ENCODE measurements at places on chromosomes 7 and 10. TPM values are rescaled to one million over a fixed set of nuclear protein-coding genes. Genes with fewer than 3 reads are reported as not detected.
A peak's percentile ranks its signal among the peaks of the same experiment; 100 is the strongest.

DNA sequence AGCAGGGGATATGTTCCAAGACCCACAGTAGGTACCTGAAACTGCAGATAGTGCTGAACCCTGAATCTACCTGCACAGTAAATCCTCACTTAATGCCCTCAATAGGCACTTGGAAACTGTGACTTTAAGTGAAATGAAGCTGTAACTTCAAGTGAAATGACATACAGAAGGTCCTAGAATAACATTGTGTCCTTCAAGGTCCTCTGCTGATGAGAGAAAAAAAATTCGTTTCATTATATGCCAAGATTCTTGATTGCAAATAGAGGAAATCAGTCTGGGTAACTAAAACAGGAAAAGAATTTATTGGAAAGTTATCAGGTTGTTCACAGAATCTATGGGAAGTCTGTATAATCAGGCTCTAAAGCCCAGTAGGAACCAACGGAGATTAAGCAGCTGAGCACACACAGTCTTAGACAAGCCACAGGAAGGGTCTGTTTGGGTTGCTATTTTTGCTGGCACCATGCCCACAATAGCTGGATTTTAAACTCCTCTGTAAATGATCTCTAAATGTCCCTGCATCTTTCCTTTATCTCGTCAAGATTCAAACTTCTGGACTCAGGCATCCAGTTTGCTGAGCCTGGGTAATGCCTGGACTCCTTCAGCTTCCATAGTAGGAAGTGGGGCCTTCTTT, 57.5 kb downstream of the EXOC4 start:
- DNase-seq: no peak

DNA sequence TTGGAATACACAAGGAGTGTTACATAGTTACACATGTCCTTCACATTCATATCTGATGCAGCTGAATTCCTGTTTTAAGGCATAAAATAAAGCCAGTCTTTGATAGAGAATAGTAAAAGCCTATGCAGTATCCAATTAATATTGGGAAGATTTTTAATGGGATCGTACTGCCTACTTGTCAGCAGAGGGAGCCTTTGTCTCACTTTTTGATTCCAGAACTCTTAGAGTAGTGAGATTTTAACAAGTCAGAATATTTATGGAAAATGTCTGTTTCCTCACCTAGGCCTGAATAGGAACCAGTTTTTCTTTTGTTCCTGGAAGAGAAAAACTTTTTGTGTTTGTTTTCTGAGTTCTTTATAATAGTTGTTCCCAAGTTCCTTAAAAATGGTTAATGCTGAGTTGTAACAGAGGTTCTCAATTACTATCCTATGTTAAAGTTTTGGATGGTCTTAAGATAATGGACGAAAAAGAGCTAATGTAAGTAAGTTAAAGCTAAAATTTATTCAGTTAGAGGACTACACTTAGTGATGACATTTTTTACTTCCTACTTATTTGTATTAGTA, 114.0 kb downstream of the BBS9 start:
- DNase-seq: no peak

DNA sequence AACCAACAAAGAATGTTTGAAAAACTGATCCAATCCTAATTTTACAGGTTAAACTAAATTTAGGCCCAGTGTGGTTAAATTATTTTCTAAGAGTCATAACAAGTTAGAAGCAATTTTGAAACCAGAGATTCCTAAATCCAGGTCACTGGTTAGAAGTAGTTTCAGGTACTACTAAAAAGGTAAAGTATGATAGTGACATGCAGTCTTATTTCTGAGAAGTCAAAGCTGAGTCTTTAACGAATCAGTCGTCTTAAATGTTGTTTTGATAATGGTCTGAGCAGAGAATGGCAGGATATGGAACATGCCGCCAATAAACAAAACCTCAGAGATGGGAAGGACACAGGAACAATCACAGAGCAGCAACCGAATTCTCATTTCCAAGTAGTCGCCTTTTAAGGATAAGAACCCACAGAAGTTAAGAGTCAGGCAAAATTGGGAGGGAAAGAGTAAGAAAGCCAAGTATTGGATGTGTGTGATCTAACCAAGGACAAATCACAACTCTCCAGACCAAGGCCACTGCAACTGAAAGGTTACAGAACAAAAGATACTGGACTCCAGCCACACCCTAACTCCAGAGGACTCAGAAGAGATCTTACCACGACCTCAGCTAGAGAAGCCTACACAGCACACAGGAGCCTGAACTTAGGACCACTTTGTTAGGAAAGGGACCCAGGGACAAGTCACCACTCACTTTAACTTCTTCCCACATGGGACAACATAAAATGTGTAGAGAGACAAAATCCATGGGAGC, 19.7 kb downstream of the TMEM243 start:
- no peak for DNase-seq

DNA sequence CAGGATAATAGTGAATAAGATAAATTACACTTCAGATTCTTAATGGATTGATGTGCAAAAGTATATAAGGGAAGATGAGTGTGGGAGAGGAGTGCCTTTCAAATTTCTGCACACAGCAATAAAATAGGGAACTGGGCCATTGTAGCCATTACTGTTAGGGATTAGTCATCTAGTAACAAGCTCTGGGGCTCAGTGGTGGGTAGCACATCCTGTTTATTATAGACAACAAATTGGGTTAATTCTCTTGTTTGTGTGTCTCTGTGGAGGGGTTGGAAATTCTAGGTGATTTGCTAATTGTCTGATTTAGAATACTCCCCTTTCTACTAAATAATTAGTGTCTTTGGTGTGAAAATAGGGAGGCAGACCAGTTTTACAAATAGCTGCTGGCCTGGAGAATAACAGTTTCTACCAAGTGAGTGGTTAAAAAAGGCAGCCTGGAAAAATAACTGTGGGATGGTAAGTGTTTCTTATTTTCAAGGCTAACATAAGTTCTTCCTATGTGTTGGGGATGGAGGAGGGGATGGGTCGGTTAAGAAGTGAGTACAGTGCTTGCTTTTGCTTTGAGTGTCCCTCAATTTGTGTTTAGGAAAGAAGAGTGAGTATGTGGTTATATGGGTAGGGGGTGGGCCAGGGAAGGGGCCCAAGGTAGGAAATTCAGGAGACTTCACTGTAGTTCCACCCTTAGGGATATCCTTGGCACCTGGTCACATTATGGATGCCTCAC, 43.3 kb upstream of the TMEM248 start:
- DNase-seq: no peak

- peak; percentile 36 for DNase-seq
Observed at GRCh38 chr10:102682416-102682815, 31.8 kb downstream of the ARL3 start.

DNA sequence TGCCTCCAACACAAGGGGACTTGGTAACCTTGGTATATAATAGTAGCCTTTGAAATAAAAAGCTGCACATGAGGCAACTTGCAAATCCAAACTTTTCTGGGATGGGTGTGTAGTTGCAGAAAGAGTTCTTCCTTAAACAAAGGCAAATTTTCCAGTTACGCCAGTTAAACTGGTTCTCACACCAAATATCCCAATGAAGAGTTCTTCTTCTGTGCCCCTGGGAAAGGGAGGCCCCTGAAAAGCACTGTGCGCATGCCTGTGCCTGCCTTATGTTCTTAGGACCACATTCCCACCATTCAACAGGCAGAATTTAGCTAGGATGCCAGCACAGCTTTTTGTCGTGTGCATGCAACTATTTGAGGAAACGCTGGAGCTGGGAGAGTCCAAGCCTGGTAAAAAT, 164.8 kb upstream of the SLC25A13 start:
- DNase-seq: no peak

DNA sequence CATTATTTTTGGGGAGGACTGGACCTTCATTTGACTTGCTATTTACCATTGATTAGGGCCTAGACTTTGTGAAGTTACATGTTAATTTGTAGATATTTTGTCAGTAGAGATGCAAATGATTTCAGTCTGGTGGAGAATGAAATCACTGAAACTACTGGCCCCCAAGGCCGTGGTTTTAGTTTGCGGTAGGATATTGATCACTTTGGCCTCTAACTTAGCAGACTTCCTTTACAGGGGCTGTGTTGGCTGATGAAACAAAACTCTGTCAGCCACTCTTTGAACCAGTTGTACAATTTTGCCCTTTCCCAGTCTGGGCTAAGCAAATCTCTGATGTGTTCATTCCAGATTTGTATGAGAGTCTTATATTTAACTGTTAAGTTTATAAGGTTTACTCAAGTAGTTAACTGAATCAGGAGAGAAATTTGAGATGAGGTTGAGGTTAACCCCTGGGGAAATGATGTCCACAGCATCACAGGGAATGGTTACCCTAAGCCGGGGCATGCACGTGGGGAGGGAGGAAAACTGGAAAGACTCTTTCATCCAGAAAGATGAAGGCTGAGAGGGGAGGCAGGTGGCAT, 105.7 kb upstream of the INSIG1 start:
- DNase-seq: no peak

DNA sequence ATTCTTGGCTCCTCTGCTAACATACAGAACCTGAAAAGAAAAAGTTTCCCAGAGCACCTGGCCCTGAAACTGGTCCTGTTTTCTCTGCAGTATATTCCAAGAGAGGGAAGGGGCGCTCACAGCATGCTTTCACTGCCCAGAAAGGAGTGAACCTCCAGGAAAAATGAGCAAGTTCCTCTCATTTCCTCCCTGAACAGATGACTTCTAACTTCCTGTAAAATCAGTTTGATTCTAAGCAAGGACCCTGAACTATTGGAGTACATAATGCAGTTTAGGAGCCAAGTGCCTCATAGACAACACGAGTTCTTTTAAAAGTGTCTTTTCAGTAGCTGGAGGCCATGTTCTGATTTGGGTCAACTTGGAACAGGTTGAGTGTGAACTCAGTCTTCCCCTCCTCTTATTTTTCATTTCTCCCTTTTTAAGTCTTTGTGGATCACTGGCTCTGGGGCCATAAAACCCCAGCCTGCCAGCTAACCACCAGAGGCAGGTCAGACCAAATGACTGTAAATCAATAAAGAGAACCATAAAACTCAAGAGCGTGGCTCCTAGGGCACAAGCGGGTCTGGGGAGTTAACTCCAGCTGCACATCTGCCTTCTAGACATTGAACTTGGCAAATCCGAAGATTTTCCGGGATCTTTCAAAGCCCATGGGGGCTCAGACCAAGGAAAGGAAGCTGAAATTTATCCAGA, 5.9 kb upstream of the LRRC18 start:
- DNase-seq: no peak

DNA sequence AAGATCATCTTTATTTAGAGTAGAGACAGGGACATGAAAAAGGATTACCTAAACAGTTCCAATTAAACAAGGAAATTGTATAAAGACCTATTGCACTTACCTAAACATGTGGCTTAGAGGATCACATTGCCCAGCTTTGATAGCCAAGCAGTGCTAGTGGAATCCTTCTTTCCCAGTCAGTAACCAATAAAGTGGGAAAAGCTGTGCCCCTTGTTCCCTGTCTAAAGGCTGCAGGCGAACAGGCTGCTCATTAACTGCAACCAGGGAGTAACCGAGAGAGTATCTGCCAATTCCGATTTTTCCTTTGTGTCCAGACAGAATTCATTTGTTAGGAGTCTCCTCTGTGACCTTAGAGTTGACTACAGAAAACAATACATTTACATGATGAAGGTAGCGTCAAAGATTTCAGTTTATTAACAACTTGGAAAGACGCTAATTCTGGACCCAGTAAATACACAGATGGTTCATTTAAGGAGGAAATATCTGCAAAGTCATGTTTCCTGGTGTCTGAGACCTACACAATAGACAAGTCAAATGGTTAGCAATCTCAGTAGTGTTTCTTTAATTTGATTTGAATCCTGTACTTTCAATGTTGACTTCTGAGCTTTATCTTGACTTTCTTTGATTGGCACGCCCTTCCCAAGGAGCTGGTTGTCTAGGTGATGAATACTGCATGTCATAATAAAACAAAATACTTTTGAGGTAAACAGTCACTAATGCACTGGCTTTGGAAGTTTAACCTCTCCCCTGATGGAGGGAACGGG, 57.3 kb upstream of the MET start:
- no peak for DNase-seq

GRCh38 chr10:8054494-8055407, at the start of gene GATA3:
Gene GATA3 (plus strand): TSS chr10:8054688. CDS start chr10:8055656, 968 bp downstream.
- DNase-seq: peak; percentile 79

DNA sequence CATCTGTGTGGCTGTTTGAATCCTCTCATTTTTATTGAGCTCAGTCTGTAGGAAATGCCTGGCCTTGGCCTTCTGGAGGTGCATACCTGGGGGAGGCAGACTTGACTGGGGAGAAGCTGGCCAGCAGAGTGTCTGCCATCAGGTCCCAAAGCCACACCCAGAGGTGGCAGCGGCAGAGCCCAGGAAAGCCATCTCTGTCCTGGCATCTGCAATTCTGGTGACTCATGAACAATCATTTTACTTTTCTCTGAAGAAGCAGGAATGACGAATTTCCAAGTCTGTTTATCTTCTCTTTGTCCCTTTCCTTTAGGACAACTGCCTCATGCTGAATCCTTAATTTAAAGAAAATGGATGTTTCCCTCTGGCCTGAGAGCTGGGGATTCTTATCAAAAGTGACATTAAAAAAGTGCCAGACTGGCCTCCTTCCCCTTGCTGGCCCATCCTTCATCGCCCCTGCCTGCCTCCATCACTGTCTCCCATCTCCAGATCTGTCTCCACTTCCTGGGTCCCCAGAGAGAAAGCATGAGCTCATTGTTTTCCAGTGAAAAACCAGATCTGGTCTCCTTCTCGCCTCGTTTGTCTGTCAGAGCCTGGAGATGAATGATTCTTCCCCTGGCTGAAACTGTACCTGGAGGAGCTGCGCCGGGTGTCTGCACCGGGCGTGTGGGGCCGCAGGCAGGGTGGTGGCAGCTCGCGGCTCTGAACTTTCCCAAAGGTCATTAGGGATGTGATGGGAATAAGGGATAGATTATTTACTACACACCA, 124.5 kb downstream of the TMEM178B start:
- DNase-seq: no peak

DNA sequence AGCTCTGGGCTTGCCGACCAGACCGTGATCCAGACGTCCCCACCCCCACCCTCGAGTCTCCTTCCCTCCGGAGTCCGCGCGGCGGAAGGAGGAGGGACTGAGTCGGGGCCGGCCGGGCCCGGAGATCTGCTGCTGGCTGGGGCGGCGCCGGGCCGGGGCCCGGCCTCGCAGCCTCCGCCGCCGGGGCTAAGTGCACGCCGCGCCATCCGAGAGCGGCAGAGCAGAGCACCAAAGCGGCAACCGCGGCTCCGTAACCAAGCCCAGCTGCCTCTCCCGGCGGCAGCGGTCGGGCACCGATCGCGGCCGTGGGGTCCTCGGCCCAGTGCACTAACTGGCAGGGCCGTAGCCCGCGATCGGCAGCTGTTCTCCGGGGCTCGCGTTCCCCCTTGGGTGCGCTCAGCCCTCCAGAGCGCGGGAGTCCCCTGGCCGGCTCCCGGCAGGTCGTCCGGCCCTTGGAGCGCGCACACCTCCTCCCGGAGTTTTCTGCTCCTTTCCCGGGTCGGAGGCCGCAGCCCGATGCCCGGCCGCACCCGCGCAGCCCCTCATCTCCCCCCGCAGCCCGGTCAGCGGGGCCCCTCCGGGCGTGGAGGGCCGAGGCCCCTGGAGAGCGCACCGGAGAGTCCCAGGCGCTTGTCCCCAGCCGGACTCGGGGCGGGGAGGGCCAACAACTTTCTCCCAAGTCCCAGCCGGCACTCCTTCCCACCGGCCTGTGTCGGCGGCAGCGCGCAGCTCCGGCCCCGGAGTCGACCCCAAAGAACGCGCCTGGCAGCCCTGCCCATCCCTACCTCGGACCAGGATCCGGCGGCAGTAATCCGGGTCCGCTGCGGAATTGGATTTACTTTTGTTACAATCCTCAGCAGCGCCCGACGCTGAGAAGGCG, 799 bp downstream of the VAX1 start:
- DNase-seq: no peak

- DNase-seq: no peak
Observed at GRCh38 chr7:8536431-8536830, 103.0 kb downstream of the NXPH1 start.

Gene MEST
- total RNA-seq: 1.6 TPM

Gene MMD2
- total RNA-seq: not detected

Gene CDHR3
- total RNA-seq: 0.93 TPM

Gene POLL
- total RNA-seq: 29.0 TPM

Gene NPY4R
- total RNA-seq: not detected
